ENCODE measurements at places on chromosomes 3 and 15.

DNA sequence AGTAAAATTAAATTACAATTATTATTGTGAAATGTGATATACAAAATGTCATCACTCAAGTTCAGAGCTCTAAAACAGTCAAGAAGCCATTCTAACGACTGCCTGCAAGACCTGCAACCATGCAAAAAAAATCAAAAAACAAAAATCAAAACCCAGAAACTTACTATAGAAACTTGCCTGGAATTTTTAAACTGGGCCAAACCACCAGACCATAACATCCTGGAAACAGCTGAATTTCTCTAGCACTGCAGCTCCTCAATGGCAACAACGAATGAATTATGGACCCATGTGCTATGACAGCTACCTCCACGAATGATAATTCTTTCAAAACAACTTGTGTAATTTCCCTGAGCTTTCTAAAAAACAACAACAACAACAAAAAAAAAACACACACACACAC is 130.0 kb upstream of the KCNMB2 start:
- no peak for DNase-seq

DNA sequence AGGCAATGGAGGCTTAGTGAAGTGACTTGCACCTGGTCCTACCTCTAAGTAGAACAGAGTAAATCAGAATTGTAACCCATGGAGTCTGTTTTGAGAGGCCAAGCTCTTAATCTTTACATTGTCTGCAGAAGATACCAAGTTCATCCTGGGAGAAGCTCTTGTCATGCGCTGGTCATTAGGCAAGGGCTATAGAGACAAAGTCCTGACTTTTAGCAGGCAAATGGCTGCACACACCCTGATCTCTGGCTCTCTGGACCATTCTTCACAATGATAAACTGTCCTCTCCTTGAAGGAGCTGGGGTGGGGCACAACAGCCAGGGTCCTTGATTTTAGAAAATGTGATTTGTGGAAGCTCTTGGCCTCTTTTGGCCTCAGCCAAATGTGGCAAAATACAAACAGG is 65.4 kb downstream of the MCTP2 start:
- DNase-seq, result no peak

GRCh38 chr3:187944390-187945179 is 199.3 kb upstream of the BCL6 start:
- no peak for DNase-seq

DNA sequence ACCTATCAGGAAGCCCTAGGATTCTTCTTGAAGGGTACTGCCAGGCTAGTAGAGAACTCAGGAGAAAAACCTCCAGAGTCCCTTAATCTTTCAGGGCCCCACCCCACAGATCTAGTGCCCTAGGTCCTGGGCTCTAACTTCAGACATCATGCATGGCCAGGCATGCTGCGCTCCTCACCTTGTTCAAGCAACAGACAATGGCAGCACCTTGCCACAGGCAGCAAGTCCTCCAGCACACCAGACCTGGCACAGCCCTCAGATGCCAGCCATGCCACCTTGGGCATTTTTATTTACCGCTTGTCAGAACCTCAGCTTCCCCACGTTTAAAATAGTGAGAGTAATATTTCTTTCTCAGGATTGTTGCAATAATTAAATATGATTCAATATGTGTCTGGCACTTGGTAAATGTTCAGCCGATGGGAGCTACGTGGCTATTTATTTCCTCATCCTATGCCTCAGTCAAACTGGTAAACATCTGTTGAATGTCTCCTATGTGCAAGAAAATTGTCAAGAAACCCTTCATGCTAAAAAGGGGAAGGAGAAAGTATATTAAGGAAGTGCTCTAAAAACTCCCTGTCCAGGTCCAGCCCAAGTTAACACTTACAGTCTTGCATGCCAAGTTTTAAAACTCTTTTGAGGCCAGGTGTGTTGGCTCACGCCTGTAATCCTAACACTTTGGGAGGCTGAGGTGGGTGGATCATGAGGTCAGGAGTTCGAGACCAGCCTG is 14.5 kb upstream of the CCR1 start:
- no peak for DNase-seq

DNA sequence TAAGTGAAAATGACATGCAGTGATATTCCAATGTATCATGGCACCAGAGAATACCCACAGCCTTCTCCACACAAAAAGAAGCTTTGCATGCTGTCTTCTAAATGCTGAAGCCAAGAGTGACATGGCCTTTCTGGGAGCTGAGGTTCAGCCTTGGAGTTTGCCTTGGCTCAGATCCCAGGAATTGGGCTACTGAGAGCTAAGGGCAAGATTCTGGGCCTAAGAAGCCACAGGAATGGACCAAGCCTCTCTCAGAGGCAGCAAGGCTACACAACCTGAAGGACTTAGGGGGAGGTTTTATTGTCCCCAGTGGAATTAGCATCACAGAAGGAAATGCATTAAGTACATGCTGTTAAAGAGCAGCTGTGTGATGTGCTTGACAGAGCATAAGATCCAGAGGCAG is 1078.5 kb downstream of the TUSC7 start:
- peak; percentile 66 for DNase-seq

- no peak for DNase-seq
These were observed 66.4 kb downstream of the DCUN1D1 start for GRCh38 chr3:182913889-182914288.

- DNase-seq, result no peak
These were observed 75.6 kb downstream of the FAM174B start for GRCh38 chr15:92579931-92580470.

GRCh38 chr3:159787178-159787574 is 201.5 kb upstream of the IL12A start:
- DNase-seq, result peak; percentile 76

DNA sequence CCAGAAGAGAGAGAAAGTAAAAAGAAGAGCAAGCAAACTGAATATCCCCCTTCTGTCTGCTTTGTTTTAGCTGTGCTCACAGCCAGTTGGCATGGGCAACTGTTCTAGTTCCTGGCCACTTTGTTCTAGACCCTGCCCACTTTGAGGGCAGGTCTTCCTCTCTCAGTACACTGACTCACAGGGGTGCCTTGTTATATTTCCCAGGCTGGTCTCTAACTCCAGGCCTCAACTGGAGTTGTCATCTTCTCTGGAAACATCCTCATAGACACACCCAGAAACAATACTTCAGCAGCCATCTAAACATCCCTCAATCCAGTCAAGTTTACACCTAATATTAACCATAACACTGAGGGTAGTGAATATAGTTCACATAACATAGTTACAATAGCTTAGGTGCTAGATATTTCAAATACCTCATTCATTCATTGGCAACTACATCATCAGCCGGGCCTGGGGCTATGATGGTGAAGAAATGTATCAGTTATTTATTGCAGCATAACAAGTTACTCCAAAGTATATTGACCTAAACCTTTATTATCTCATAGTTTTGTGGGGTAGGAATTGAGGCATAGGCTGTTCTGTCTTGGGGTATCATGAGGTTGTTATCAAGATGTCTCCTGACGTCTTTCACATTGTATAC is 106.0 kb downstream of the UBE2E2 start:
- no peak for DNase-seq

- no peak for DNase-seq
These were observed 327.5 kb downstream of the ARPP21 start for GRCh38 chr3:35966629-35967464.

DNA sequence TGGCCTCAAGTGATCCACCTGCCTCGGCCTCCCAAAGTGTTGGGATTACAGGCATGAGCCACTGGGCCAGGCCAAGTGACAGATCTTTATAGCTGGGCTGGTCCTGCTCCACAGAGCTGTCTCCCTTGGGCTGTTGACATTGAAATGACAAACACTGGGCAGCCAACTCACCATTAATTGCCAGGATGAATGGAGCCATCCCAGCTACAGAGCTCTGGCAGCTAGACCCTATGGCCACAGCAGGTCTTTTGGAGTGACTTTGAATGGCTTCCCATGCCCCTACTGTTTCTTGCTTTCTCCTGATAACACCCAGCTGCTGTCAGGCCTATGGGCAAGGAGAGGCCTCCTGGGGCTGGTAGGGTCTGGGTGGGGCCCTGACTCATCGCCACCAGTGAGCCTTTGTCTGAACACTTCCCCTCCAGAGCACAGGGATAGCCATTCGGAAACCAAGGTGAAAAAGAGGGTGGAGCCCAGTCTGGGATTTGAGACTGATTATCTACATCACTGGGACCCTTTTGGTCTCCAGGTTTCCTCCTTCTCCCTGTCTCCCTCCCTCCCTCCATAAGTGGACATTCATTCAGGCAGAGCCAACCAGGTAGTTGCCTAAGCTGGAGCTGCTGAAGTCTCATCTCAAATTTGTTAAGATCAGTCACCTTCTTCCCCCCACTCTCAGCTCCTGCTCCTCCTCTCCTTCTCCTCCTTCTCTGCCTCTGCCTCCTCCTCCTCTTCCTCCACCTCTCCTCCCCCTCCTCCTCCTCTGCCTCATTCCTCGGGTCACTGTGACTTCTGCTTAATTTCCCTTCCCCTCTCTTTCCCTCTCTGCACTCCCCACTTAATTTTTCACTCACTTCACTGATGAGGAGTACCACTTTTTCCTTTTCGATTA is 34.0 kb downstream of the BHLHE40 start:
- no peak for DNase-seq

DNA sequence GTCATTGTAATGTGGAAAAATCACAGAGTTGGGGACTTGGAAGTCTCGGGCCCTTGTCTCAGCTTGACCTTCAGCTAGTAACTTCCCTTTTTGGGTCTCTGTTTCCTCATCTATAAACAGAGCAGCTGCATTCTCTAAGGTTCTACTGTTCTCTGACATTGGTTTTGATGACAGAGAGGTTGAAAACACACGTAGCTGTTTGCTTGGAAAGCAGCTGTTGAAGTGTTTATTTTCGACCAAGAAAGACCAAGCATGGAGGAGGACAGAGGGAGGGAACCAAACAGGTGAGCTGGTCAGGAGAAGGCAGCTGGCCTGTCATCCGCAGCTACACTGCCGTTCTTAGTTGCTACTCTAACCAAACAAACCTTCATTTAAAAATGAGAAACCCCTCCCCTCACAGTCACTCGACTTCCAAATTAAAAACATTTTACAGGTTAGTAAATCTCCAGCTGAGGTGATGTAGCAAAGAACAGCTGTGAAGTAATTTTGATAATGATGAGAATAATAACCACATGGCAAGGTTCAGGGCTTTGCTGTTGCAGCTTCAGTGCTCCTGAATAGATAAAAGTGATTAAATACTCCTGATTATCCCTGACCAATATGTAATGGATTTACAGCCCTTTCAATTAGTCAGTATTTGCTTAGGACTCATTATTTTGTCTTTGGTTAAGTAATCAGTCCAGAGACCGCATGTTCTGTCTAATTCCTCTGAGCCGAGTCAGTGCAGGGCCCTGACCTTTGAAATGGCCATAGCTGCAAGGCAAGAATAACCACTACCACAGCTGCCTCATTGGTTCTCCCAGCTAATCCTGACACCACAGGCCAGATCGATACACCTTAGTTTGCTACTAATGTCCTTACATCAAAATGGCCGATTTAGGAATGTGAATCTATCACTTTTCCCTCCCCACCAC is 65.3 kb downstream of the MEIS2 start:
- DNase-seq, result no peak

Measured in fibroblast of the conjunctiva (primary cell).